CD8-positive, alpha-beta memory T cell (primary cell): ENCODE measurements at places on chromosomes 7 and 10.

DNA sequence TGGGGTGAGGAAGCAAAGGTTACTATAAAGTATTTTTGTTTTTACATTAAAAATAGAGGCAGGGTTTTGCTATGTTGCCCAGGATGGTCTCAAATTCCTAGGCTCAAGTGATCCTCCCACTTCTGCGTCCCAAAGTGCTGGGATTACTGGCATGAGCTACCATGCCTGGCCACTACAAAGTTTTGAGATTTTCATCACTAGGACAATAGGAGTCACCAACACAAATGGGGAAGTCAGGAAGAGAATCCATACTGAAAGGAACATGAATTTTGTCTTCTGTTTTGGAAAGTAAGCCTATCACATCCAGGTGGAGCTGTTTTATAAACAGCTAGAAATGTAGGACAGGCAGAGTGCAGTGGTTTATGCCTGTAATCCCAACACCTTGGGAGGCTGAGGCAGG is 20.0 kb upstream of the CAPZA2 start:
- H3K4me3 ChIP-seq, result no peak overlapping the region
- no peaks in the 10 kb centered on the region for H3K36me3 ChIP-seq
- no peaks in the 10 kb centered on the region for H3K4me1 ChIP-seq
- H3K27ac ChIP-seq, result no peak overlapping the region

- H3K36me3 ChIP-seq, result no peaks in the 10 kb centered on the region
- no peak overlapping the region for H3K27ac ChIP-seq
- no peaks in the 10 kb centered on the region for H3K27me3 ChIP-seq
- no peak for DNase-seq
Observed at GRCh38 chr7:113636727-113637421, 281.9 kb downstream of the PPP1R3A start.

DNA sequence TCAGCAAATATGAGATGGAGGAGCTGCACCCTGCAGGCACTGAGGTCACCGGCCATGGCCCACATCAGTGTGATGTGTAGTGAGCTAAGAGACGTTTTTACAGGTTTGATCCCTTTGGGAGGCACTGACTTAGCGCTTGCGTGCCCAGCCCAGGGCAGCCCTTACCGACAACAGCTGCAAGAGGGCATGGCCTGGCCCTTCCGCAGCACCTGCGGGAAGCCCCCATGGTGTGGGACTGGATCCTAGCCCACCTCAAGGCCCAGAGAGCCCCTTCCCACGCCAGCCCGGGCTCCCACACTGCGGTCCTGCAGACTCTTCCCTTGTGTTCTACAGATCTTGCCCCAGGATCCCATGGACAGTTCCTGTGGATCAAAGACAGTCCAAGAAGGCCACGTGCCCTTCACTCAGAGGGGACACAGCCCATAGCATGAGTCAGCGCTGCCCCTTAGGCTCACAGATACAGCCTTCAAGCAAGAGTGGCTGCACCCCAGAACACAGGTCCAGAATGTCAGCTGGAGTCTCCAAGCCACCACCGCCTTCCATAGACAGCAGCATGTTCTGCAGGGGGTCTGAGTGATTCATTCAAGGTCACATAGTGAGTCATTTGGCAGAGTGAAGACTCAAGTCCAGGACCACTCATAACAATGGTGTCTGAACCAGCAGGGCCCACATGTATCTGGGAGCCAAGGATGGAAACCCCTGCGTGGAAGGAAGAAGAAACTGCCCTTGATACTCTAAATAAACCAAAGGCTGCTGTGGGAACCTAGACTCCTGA is 25.4 kb downstream of the TLL2 start:
- no peak overlapping the region for H3K4me3 ChIP-seq
- H3K27me3 ChIP-seq, result peaks cover 4% of the 10 kb centered on the region
- no peak overlapping the region for H3K27ac ChIP-seq
- no peak for DNase-seq
- no peaks in the 10 kb centered on the region for H3K36me3 ChIP-seq

- no peak for DNase-seq
- no peaks in the 10 kb centered on the region for H3K4me1 ChIP-seq
- no peak overlapping the region for H3K4me3 ChIP-seq
- no peak overlapping the region for H3K27ac ChIP-seq
- H3K27me3 ChIP-seq, result no peaks in the 10 kb centered on the region
Observed at GRCh38 chr7:84204655-84205054, 10.1 kb upstream of the SEMA3A start.

DNA sequence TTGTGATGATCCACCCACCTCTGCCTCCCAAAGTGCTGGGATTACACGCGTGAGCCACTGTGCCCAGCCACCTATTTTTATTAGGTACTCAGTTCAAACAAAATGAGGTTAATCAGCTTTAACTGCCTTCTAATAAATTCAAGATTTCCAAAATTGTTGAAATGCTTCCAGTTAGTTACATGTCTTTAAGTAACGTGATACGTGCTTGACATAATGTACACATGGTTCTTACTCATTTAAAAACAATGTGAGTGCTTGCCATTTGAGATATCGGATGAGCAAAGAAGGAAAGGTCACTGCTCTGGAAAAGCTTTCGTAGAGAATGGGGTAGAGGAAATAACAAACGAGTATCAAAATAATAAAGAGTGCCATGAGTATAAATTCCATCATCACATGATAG is 83.6 kb downstream of the KMT2E start:
- no peak overlapping the region for H3K4me3 ChIP-seq
- no peaks in the 10 kb centered on the region for H3K4me1 ChIP-seq
- DNase-seq, result no peak
- H3K36me3 ChIP-seq, result peaks cover 22% of the 10 kb centered on the region

- H3K27me3 ChIP-seq, result no peaks in the 10 kb centered on the region
- H3K36me3 ChIP-seq, result no peaks in the 10 kb centered on the region
- peaks cover 26% of the 10 kb centered on the region for H3K4me1 ChIP-seq
- peak overlapping the region; percentile 92 for H3K27ac ChIP-seq
- DNase-seq, result peak; percentile 7
- peak overlapping the region; percentile 93 for H3K4me3 ChIP-seq
Observed at GRCh38 chr7:91941450-91941849, 788 bp downstream of the AKAP9 start.

DNA sequence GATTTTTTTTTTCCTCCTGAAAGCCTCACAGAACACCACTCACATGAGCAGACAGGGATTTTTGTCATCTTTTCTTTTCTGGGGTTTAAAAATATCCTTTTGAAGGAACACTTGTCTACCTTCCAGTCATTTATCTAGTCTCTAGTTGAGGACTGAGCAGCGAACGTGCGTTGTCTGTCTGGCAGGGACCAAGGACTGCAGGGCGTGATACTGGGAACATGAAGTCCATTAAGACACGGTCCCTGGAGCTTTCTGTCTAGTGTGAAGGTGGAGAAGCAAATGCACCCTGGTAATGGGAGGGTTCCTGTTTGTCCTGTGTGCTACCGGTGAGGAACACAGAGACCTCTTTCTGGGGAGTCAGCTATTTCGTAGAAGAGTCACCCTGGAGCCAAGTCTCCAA is 207.4 kb downstream of the TMEM178B start:
- no peak for DNase-seq
- H3K4me3 ChIP-seq, result no peak overlapping the region
- no peak overlapping the region for H3K27ac ChIP-seq
- H3K4me1 ChIP-seq, result no peaks in the 10 kb centered on the region
- H3K36me3 ChIP-seq, result no peaks in the 10 kb centered on the region
